ENCODE measurements at places on chromosomes 6 and 20.

DNA sequence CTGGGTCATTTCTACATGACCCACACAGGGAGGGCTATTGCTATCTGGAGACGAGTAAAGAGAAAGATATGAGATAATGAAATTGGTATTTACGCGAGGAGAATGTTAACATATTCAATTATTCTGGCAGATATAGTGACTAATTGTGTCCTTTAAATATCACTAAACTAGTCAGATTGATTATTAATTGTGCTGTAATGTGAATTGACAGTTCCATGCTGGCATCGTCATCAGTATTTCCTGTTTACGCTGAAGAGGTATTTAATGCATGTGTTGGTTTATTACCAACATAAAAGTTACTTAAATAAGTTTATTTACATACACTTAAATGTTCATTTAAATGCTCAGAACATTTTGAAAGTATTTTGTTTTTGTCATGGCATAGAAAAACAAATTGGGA is 35.7 kb upstream of the OGFRL1 start:
- no peak for DNase-seq

DNA sequence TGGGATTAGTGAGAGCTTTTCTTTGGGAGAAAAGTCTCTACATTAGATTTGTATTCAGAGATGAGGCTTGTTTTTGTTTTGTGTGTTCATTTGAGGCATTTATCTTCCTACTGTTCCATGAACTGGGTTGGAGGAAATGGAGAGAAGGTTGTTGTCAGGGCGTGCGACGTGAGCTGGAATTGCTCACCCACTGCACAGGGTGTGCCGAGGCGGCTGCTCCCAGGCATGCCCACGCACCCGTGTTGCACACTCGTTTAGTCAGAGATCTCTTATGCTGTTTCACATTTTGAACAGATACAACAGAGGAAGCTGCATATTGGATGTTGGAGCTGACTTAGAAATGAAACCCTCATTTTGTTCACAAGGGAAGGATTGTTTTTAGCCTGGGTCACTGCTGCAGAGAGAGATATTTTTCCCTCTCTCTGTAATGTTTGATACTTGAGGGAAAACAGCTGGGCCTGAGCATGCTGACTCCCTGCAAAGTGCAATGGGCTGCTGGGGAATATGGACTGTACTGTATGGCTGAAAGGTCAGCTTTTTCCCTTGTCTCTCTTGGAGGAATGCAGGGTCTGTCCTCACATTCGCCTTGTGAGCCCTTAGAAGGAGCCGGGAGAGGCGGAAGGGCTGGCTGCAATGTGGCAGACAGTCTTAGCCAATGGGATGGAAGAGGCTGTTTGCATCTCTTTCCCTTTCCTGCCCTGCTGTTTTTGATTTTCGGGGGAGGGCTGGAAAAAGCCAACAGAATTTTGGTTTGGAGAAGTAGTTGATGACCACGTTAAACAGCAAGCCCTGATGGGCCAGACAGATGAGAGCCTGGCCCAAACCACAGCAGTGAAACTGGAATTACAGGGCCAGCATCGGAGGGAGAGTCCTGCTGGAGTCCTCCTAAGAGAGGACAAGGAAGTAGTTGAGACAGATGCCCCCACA is 170.8 kb downstream of the SASH1 start:
- no peak for DNase-seq

DNA sequence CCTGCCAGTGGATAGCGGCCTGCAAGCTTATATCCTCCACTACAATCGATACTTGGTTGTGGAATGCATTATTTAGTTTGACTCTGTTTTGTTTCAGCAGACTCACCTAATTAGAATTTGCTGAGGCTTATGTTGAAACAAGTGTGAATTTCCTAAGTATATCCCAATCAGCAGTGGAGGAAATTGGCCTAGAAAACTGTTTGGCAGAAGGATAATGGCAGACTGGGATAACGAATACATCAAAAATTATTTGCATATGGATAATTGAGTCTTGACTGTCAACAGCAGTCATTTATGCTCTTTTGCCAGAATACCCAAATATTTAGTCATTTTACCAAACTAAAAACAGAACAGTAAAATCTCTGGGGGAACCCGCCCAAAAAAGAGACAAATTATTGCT is 261.0 kb downstream of the DOK5 start:
- no peak for DNase-seq

GRCh38 chr6:166904101-166904746 is 52.1 kb downstream of the RNASET2 start:
- DNase-seq, result no peak

DNA sequence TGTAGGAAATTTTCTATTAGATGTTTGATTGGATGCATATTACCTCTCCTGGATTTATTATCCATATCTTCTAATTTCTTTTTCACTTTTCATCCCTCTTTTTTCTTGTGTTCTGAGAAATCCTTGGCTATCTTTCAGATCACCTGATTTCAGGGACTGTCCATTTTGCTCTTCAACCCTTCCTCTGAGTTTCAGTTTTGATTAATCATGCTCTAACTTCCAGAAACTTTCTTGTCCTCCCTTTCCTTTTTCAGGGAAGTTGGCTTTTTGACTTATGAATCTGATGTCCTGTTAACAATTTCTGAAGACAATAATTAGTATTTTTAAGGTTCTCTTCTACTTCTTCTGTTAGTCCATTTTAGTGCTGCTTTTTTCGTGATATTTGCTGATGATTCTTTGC is 79.1 kb downstream of the FKBP5 start:
- DNase-seq, result no peak

- no peak for DNase-seq
Observed at GRCh38 chr6:149094934-149095351, 222.6 kb upstream of the TAB2 start.

DNA sequence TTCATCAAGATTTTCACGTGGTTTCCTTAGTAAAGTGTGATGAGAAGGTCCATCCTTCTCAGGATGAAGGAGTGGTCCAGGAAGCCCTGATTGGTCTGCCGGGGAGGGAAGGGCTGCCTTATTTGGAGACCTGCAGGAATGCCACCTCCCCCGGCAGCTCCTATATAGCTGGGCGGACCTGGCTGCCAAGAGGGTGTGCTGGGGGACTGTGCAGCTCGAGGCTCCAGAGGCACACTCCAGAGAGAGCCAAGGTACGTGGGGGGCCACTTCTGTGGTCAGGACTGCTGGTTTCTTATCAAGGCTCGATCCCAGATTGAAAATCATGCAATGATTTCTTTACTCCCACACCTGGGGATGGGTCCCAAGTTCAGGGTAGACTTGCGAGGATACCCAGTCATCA is at the start of gene PRND:
Gene PRND, plus strand, starts transcription at position 191 of the 400 bp plus-strand sequence. CDS start 2,643 bp downstream, outside the sequence.
- DNase-seq, result no peak

DNA sequence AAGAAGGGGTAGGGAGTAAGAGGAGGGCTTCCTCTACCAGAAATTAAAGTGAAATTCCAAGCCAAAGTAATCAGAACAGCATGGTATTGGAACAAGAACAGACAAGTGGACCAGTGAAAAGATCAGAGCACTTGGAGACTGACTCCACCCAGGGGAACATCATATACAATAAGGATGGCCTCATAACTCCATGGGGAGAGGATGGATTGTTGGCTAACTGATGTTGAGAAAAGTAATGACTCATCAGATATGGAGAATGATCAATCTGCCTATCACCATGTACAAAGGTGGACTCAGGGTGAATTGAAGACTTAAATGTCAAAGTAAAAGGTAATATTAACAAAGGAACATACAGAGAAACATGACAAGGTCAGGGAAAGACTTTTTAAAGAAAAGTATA is 12.8 kb downstream of the SLC22A3 start:
- no peak for DNase-seq

GRCh38 chr20:57108218-57108617 is 158.2 kb downstream of the BMP7 start:
- no peak for DNase-seq

DNA sequence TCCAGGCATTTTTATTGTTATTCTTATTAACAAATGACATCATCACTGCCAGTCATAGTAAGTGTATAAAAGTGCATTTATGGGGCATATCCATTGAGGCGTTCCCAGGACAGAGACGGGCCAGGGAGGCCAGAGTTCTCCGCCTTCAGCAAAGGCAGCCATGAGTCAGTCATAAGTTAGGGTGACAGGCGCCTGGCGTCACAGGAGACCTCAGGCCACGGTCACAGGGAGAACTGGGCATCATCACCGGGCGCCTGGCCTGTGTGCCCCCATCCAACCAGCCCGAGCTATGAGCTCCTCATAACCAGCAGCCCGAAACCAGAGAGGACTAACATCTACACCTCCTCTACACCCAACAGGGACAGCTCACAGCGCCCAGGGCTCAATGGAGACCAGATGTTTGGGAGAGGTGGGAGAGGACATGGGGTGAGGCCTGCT is 259.2 kb downstream of the DLL1 start:
- no peak for DNase-seq

DNA sequence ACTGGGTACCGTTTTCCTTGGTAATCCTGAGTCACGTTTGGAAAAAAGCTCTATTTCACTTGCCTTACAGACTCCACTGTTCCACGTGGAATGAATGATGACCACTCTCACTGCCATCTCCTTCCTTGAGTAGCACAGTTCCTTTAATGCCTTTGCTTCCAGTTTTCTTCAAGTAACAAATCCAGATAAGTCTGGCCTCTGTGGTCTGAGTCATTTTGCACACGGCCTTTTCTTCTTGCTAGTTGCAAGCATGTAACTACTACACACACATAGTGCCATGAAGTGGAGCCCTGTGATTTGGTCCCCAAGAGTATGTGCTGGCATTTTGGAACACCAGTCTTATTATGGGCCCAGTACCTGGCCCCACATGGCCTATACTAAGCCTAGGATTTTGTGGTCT is 182.8 kb downstream of the SASH1 start:
- DNase-seq, result no peak

DNA sequence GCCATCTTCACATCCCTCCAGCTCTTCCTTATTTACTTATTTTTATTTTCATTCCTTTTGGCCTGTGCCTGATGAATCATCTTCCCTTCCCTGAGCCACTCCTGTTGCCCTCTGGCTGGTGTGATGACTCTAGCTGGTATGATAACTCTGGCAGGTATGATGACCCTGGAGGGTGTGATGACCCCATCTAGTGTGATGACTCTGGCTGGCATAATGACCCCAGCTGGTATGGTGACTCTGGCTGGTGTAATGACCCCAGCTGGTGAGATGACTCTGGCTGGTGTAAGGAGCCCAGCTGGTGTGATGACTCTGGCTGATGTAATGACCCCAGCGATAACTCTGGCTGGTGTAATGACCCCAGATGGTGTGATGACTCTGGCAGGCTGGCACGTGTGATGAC is 426.8 kb downstream of the QKI start:
- DNase-seq, result no peak

DNA sequence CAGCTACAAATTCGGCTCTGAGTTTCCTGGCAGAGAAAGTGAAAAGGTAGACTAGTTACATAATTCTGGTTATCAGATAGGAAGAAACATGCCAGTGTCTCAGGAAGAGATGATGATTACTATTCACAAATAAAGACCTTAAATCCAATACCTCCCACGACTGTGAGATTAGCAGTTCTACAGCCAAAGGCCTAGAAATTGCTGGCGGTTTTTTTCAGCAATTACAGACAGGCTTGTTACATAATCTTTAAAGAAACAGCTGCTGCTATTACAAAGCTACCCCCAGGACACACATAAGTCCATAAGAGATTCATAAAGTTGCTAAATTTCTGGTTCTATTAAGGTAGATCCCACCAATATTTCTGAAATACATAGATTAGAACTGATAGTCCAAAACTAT is 40.2 kb downstream of the PIGU start:
- DNase-seq, result no peak

- DNase-seq, result no peak
Observed at GRCh38 chr6:81768150-81768942, 15.9 kb upstream of the TENT5A start.

DNA sequence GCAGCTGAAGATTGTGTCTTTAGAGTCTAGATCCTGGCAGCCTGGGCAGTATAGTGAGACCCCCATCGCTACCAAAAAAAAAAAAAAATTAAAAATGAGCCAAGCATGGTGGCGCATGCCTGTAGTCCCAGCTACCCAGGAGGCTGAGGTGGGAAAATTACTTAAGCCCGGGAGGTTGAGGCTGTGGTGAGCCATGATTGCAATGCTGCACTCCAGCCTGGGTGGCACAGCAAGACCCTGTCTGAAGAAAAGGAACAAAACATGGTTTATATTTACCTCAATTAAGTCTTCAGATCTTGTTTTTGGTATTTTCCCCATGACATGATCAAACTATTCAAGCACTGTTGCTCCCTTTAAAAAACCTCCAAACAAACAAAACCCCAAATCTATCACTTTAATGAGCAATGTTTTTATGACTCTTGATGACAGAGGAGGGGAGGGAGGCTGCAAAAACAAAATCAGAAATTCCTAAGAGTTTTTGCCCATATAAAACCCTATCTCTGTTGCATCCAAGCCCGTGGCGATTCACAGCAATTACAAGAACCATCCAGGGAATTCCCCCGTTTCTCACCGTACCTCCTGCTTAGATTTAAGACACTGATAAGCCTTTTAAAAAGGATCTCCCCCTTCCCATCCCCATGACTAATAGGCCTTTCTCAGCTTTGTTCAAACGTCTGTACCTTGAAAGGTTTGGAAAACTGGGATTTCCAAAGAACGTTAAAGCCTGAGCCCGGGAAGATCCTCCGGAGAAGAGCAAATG is 259.9 kb downstream of the BMP7 start:
- no peak for DNase-seq

GRCh38 chr20:13670160-13670559 is 31.4 kb upstream of the TASP1 start:
- DNase-seq, result no peak

DNA sequence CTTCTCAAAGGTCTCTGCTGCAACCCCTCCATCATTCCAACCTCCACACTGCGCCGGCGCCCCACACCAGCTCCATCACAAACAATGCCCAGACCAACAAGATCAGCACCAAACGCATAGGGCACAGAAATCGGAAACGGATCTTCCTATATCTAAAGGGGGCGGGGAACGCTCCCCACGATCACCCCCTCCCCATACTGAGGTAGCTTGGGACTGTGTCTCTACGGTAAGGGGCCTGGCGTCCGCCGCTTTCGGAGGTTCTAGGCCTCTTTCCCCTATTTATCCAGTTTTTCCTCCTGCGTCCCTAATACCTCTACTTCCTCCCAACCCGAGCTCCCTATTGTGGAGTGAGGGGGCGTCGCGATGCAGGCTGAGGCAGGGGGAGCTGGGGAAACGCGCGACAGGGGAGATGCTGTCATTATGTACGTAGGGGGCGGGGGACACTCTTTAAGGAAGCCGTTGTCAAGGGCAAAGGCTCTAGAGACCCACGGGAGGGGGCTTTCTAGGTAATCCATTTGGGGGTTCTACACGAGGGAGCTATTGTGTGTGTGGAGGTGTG is 909 bp downstream of the DNAAF9 start:
- no peak for DNase-seq

GRCh38 chr20:11103866-11104265 is 430.1 kb upstream of the JAG1 start:
- DNase-seq, result no peak

GRCh38 chr6:163718537-163718936 is 304.0 kb downstream of the QKI start:
- DNase-seq, result no peak

- no peak for DNase-seq
Observed at GRCh38 chr20:12528591-12529041, 480.2 kb upstream of the SPTLC3 start.

GRCh38 chr6:32645047-32645703 is 8.0 kb downstream of the HLA-DQA1 start:
- no peak for DNase-seq
